ENCODE measurements at places on chromosomes 12 and 14.

DNA sequence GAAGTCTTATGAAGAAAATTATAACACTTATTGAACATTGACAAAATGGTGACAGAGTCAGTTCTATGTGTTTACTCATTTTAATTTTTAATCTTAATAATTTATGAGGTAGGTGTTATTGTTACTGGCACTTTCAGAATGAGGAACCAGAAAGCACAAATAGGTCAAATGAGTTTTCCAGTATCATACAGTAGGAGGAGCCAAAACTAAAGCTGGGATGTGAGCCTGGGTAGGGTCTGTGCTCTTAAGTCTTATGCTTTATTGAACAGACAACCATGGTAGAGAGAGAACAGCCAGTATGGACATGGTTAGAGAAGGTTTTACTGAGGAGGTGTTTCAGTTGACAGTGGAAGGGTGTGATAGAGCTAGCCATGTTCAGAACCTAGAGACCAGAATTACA, 775.7 kb downstream of the TMTC2 start:
- no peak for DNase-seq

GRCh38 chr14:65439117-65439516, 26.6 kb downstream of the FUT8 start:
- DNase-seq, result no peak

- DNase-seq, result no peak
Observed at GRCh38 chr14:21069388-21070082, 569 bp upstream of the ARHGEF40 start.

DNA sequence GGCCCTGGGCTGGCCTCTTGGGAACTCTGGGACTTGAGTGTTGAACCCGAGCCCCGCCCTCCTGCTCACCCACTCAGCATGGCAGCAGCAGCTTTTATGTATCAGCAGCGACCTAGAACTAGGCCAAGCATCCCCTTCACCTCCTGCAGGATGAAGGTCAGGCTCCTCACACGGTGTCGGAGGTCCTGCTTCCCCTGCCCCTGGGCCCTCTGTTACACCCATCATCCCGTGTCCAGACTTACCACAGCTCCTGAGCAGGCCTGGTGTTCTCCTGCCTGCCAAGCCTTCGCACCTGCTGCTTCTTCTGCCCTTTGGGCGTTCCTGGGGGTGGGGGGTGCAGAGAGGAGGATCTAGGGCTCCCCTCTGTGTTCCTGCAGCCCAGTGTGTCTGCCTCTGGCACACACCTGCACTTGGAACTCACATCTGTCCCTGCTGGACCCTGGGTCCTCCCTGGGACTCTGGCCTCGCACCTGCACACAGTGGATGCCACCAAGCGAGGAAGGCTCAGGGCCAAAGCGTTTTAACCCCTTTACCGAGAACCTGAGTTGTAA, 80.3 kb downstream of the PAPOLA start:
- no peak for DNase-seq

DNA sequence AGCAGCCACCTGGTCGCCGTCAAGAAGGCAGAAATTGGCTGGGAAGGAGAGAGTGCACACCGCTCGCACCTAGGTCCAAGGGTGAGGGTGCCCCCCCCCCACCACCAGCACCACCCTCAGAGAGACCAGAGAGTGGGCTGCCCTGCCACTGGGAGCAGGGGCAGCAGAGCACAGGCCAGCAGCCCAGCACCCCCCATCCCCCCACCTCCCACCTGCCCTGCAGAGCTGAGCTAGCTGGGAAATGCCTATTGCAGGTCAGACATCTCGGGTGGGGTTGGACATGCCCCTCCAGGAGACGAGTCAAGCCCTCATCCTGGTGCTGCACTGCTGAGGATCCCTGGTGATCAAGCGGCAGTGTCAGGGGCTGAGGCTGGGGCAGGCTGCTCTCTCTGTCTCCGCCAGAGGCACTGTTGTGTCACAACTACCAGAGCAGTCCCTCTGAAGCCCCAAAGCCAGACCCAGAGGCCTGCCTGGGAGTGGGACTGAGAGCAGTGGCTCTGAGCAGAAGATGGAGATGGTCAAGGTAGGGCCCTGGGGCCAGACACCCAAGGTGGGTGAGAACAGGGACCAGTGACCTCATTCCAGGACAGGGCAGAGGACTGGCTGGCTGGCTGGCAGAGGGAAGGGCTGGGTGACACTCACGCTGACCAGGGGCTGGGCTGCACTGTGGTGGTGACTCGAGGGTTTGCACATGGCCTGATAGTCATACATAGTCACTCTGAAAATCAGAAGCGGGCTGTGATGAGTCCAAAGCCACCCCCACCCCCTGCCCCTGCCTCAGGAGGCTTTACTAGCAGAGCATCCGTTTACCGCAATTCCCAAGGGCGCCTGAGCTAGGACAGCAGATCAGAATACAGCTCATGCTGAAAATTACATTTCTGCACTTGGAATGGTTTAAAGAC, 19.7 kb upstream of the LRTM2 start:
- no peak for DNase-seq

Measured in keratinocyte (primary cell).